ENCODE measurements at places on chromosomes 12 and 14.

DNA sequence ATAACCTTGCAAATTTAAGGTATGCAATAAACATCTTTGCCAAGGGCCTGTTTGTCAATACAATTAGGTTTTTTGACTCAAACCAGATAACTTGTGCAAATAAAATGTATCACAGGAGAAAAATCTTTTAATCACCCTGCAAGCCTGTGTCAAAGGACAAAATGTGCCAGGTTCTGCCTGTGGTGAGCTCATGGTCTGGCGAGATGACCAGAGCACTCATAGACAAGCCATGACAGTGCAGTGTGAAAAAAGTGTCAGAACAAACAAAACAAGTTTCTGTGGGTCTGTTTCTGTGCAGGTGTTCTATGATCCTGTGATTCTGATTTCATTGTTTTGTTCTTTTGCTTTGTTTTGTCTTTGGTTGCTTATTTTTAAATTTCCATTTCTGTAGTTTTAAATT, 847.2 kb downstream of the VRK1 start:
- DNase-seq = no peak

DNA sequence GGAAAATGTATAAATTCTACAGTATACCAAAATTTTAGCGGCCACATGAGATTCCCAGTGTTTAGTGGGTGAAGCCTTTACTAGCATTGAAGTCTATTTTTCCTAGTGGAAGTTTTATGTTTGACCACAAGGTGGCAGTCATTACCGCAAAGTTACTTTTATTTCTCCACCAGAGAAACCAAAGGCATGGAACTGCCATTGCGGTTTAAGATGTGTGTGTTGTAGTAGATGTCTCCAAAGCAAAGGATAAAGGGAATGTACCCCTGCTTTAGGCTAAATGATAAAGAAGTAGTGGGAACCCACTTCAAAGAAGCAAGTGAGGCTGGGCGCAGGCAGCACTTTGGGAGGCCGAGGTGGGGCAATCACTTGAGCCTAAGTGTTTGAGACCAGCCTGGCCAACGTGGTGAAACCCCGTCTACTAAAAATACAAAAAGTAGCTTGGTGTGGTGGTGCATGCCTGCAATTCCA, 140.5 kb downstream of the PRKCH start:
- peak; percentile 98 for DNase-seq

DNA sequence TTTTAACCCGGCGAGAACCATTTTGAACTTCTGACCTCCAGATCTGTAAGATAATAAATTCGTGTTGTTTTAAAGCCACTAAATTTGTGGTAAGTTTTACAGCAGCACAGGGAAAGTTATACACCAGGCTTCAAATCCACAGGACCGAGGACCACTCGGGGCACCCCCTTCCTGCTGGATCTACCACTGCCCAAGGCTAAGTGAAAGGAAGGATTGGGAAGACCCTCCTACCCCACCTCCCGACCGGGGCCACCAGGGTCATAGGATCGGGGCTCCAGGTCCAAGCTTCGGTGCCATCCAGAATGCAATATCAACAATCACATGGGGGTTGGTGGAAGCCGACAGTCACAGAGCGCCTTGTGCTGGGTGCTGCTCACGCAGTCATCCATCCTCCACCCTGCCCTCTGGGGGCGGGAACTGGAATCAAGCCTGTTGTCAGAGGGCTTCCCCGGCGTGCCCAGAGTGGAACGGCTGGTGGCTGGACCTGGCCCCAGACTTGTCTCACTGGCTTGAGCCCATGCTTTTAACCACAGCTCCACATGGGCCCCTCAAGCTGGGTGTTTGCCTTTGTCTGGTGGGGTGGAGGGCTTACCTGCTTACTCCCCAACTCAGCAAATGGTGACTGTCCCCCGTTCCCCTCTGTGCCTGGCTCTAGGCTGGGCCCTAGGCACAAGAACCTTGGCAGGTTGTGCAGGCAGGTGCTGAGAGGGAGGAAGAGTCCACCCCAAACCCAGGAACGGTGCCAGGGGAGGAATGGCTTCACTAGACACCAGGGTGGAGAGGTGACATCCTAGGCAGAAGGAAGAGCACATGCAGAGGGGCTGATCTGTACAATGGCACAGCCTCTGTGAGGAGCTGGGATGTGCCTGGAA, 180.3 kb upstream of the RTL1 start:
- DNase-seq = no peak

- peak; percentile 60 for DNase-seq
These were observed 9.9 kb downstream of the GPHB5 start for GRCh38 chr14:63308723-63309317.

GRCh38 chr12:2614341-2614740, 180.4 kb upstream of the FKBP4 start:
- no peak for DNase-seq

DNA sequence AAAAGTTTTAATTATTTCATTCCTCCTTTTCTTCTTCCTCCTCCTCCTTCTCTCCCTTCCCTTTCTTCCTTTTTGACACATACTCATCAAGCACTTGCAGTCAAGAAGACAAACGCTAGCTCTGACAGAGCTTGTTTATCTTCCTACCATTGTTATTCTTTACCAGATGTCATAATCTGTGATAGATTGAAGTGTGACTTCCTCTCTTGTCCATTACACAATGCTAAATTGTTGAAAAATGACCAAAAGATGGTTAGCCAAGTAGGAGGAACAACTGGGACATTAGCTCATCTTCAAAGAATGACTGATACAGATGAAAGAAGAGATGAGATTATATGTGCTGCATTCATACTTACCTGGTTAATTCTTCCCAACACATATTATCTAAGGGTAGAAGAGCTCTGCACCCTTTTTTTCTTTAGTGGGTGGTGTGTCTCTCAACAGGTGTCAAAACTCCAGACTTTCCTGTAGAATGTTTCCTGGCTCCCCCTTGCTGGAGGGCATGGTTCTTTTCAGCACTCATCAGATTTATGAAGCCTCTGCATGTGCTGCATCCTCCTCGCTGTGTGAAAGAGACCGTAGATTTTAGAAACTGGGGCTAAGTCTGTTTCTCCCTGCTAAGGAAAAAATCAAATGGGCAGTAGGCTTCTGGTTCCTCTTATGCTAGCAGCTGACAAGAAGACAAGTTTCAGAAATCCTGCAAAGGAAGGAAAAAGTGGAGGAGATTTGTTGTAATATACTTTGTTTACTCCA, 147.1 kb downstream of the TMX1 start:
- DNase-seq = no peak

DNA sequence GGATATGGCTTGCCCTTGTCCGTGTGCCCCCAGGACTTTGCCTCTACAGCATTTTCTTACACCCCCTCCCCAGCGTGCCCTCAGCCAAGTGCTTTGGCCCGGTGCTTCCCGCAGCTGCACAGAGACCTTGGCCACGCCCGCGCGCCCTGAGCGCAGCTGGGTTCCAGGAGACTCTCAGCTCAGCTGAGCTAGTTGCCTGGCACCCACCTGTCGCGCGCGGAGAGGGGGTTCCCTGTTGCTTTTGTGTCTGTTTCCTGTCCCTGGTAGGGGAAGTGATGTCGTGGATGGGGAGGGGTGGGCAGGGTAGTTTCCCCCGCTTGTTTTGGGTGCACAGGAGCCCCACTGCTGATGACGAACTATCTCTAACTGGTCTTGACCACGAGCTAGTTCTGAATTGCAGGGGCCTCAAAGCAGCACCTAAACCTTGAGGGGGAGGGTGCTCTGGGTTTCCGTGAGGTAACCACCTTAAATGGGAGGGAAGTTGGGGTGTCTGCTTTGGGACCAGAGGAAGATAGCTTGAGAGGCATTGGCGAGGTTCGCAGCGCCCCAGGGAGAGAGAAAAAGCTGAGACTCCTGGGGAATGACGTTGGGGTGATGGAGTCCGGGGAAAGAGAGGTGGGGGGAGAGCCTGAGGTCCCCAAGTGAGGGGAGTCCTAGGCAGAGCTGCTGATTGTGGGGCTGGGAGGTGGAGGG, 1.5 kb downstream of the DIO3 start:
- no peak for DNase-seq

DNA sequence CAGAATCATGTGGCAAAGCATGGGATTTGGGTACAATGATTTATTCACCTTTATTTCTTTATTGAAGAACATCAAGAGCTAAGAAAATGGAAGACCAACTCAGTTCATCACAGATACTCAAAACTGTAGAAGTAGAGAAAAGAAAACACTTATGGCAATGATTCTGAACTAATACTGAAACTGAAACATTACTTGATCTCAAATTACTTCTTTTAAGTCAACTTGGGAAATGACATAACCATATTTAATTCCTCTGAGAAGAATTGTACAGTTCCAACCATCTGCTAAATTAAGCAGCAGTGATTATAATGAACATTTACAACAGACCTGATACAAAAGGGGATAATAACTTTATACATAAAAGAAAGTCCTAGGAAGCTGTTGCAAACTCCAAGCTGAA, 466.5 kb downstream of the TMTC2 start:
- no peak for DNase-seq

GRCh38 chr14:73240816-73241480, 3.6 kb downstream of the PAPLN start:
- no peak for DNase-seq

DNA sequence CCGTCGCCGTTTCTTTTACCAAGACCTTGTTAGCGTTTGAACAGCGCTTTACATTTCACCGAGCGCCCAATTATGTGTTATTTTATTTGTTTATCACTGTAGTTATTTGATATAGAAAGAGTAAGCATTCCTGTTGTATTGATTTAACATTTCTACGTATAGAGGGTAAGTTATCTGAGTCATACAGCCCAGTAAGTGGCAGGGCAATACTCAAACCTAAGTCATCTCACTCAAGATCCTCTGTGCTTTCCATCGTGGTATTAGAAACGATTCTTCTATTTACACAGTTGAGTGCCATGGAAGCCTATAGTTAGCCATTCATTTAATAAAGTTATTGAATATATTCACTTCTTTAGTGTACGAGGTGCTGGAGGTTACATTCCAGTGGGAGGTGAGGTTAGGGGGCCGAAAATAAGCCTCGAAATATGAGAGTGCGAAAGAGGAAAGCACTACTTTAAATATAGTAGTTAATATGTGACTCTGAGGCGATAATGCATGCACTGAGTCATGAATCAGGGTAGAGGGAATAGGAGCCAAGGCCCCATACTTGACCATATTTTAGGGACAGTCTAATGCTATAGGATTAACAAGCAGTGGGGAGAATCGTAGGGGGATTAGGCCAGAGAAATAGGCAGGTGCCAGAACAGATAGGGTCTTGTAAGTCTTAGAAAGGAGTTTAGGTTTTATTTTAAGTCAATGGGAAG, 629 bp downstream of the RAD51AP1 start:
- DNase-seq = no peak

DNA sequence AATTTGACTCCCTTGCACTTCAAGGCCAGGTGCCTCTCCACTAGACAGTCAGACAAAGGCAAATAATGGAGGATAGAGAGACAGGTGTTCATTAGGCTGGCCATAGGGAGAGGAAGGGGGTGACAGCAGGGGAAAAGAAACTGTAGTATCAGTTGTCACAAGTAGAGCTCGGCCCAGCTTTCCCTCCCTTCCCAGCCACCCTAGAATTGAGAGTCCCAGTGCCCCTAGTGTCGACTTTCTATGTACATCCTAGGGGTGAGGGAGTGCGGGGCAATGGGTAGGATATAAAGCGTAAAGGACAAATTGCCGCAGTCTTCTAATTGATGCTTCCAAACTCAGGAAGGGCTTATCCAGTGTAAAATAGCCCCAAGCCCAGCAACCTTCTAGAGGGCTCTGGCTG, 39.0 kb downstream of the BAZ2A start:
- DNase-seq = no peak

DNA sequence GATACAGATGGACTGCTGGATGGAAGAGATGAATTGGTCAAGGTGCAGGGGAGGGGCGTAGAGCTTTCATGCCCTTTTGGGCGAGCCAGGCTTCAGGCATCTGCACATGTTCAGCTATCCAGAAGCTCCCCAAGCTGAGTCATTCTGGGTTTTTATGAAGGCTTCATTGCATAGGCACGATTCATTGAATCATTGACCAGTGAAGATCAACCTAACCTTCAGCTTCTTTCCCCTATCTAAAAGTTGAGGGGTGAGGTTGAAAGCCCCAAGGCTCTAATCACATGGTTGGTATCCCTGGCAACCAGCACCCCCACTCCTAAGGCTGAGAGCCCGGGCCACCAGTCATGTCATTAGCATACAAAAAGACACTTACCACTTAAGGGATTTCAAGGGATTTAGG, 36.3 kb downstream of the RPS29 start:
- DNase-seq = no peak

DNA sequence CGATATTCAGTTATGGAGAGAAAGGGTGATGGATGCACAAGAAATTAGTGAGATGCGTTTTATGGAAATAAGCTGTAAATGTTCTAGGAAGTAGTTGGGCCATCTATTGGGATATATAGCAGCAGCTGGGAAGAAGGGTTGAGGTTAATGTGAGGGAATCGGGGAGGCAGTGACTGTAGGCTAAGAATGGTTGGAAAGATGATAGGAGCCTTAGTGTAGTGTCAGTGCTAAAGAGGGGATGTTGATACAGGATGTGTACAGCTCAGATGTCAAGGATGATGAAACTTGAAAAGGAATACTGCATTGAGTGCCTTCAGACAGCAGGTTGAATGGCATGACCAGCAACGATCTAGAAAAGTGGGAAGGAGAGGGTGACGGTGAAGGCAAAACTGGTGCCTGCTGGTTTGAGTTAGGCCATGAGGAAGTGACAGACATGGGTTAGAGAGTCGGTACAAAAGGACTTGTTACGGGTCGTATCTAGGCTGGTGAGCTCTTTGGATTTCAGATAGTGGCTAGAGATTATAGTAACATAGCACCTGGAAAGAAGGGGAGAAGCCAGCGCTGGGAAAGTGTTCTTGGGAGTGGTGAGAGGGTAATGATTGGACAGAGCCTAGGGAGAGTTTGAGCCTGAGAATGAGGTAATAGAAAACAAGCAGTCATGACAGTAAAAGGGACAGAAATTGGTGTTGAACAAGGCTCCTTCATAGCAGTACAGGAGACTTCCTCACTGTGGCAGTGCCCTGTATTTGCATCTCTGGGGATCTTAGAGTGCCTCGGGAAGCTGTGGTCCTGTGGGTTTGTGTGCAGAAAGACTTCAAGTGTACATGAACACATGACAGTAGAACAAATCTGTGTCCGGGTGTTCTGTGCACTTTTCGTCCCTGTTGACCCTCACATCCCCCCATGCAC, 9.6 kb downstream of the MARS1 start:
- no peak for DNase-seq

DNA sequence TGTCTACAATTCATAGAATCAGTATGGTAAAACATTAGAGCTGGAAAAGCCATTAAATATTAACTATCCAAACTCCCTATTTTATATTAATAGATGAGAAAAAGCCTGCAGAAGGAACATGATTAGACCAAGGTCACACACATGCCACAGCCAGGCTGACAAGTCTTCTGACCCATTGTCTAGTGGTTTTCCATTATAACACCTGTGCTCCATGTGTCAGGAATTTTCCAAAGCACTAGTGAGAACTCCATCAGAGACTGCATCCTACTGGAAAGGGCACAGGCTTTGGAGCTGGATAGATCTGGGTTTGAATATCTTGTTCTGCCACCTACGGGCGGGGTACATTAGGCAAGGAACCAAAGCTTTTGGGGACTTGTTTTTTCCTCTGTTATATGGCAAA, 325.5 kb downstream of the RAD51B start:
- no peak for DNase-seq

DNA sequence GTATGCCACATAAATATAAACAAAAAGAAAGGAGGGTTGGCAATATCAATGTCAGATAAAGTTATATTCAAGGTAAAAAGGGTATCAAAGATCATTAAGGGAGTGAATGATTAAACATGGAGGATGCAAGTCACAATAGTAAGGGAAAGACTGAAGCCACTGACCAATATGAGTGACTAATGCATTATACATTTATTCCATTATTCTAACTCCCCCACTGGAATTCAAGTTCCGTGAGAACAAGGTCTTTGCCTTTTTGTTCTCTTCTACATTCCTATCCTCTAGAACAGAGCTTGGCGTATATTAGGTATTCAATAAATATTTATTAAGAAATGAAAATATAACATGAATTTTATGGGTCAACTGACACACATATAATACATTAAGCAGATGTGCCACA, 30.7 kb downstream of the MAP4K5 start:
- DNase-seq = peak; percentile 34

All from HTR-8/SVneo (cell line).